ENCODE measurements at places on chromosomes 1 and 21. TPM values are rescaled to one million over a fixed set of nuclear protein-coding genes. Genes with fewer than 3 reads are reported as not detected.
A peak's percentile ranks its signal among the peaks of the same experiment; 100 is the strongest.

DNA sequence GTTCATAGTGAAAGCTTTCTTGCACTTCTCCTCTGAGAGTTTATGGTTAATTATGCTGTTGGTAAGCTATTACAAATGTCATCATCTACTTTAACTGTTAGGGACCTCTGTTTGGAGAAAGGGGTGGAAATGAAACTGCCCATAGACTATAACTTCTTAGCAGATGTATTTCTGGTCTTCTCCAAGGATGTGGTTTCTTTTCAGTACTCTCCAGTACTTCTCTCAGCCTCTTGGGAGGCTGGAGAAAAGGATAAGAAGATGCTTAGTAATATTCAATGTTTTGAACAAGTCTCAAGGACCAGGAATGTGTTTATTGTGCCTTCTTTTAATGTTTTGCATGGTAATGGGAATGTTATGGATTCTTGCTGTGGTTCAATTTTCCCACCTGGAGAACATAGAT, 60.4 kb downstream of the LAMC2 start:
- no peak for DNase-seq

GRCh38 chr1:43705982-43706597, 1.2 kb upstream of the ST3GAL3 start:
- DNase-seq = no peak

GRCh38 chr1:212457740-212458338, 25.1 kb downstream of the NENF start:
- peak; percentile 85 for DNase-seq

GRCh38 chr1:170967042-170967910, 31.9 kb downstream of the MROH9 start:
- no peak for DNase-seq

DNA sequence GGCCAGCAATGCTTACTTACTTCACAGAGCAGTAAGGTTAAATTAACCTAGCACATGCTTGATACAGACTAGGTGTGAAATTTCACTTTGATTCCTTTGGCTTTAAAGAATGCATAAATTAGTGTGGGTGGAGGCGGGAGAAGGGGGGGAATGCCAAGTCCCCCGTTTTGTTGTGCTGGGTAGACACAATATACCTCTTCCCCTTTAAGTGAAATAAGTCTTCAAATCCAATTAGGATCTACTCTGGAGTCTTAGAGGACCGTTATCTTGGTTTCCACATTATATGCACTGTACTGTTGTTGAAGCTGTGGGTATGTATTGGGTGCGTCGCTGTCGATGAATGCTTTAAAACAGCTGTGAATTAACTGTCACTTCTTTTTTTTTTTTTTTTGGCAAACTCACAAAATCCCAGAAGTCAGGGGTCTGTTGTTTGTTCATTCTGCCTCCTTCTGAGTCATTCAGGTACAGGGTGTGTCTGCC, 1.6 kb upstream of the S1PR1 start:
- DNase-seq = no peak

GRCh38 chr1:82299056-82299455, 498.3 kb downstream of the ADGRL2 start:
- no peak for DNase-seq

GRCh38 chr1:79845936-79846335, 839.4 kb upstream of the ADGRL4 start:
- no peak for DNase-seq

GRCh38 chr1:81157686-81158085, 643.0 kb upstream of the ADGRL2 start:
- no peak for DNase-seq

DNA sequence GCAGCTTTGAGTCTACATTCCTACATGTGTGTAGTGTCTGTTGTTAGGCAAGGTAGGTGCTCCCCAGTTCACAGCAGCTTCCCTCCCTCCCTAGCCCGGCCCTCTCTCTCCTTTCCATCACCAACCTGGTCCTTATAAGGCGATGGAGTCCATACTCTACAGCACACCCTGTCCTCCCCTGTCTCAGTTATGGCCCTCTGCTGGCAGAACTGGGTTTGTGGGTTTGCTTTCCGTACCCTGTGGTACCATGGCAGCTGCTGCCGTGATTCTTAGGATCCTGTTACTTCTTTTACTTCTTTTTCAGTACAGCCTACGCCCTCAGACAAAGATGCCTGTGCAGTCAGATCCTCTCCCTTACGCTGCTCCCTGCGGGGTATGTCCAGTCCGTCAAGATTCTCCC, 31.7 kb downstream of the AK5 start:
- peak; percentile 7 for DNase-seq

GRCh38 chr1:207463571-207463970, 9.4 kb downstream of the CR2 start:
- DNase-seq = no peak

The CELA2B gene
- total RNA-seq = not detected

The LCK gene
- 208 TPM for total RNA-seq

The SUMO3 gene
- 72.8 TPM for total RNA-seq

The GPN2 gene
- total RNA-seq = 56.1 TPM

The TRIM17 gene
- 2.4 TPM for total RNA-seq

The VAMP3 gene
- total RNA-seq = 20.4 TPM

The GBP1 gene
- total RNA-seq = 51.3 TPM
